H9 (cell line): ENCODE measurements at places on chromosomes 3 and 15.

DNA sequence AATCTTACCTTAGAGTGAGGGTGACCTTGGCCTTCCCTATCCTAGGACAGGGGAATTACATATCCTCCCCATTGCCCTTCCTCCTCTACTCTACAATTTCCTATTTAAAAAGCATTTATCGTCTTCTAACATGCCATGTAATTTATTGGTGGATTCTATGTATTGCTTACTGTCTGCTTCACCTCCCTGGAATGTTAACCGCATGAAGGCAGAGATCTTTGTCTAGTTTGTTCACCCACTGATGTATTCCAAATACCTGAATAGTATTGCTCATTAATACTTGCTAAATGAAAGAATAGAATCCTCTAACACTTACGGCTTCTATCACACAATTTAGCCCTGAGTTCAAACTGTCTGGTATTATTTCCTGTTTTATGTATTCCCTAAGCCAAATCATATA, 68.6 kb downstream of the PPARG start:
- H3K4me1 ChIP-seq, result no peaks in the 10 kb centered on the region
- H3K27me3 ChIP-seq, result no peaks in the 10 kb centered on the region
- no peaks in the 10 kb centered on the region for H3K36me3 ChIP-seq
- no peak overlapping the region for H3K4me3 ChIP-seq
- no peak for DNase-seq

DNA sequence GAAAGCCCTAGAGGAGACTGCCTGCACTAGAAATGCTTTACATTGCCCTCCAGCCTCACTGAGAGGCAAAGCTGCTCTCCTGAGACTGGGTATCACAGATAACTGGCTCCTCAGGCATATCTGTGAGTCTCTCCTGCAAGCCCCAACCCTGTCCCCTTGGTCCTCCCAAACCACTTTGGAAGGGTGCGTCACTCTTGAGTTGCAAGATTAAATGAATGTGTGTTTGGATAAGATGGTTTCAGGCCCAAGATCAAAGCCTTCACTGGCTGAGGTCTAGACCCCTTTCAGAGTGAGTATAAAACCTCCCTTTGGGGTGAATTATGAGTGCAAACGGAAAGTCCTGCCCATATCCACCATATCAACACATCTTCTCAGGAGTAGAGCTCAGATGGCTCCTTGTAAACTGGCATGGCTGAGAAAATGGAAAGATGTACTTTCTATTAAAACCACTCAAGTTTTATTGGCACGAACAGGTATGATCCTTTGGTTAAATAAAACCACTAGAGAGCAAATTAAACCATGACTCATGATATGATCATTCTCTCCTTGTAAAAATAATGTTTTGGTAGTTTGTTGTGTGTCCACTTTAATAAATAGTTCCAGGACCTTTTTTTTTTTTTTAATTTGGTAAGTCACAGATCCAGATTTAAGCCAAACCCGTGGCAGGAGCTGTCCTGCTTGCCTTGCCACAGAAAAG, 164.0 kb downstream of the CHST2 start:
- no peak overlapping the region for H3K27ac ChIP-seq
- no peak overlapping the region for H3K4me3 ChIP-seq
- no peaks in the 10 kb centered on the region for H3K36me3 ChIP-seq

- H3K4me3 ChIP-seq, result no peak overlapping the region
- peaks cover 4% of the 10 kb centered on the region; the same call in 1 of the 2 replicates for H3K4me1 ChIP-seq
- no peaks in the 10 kb centered on the region; the same call in 1 of the 2 replicates for H3K27me3 ChIP-seq
- DNase-seq, result no peak
These were observed 48.2 kb downstream of the WWTR1 start for GRCh38 chr3:149609595-149609994.

DNA sequence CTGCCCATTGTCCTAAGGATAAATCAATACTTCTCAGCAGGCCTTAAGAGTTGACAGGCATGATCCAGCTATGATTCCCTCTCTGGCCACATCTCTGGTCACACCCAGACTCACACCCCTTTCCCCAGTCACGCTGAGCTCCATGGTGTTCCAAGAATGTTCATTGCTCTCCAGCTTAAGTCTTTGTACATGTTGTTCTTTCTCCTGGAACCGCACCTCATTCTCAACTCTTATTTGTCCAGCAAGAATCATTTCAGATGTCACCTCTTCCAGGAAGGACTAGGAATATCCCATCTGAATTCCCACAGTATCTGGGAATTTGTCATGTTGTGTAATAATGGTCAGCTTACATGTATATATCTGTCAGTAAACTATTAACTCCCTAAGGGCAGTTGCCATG, 118.3 kb upstream of the GALNT15 start:
- no peaks in the 10 kb centered on the region for H3K4me1 ChIP-seq
- H3K4me3 ChIP-seq, result no peak overlapping the region

GRCh38 chr15:85500060-85500708, 119.8 kb downstream of the AKAP13 start:
- no peaks in the 10 kb centered on the region for H3K36me3 ChIP-seq
- H3K27me3 ChIP-seq, result no peaks in the 10 kb centered on the region
- H3K4me3 ChIP-seq, result no peak overlapping the region

DNA sequence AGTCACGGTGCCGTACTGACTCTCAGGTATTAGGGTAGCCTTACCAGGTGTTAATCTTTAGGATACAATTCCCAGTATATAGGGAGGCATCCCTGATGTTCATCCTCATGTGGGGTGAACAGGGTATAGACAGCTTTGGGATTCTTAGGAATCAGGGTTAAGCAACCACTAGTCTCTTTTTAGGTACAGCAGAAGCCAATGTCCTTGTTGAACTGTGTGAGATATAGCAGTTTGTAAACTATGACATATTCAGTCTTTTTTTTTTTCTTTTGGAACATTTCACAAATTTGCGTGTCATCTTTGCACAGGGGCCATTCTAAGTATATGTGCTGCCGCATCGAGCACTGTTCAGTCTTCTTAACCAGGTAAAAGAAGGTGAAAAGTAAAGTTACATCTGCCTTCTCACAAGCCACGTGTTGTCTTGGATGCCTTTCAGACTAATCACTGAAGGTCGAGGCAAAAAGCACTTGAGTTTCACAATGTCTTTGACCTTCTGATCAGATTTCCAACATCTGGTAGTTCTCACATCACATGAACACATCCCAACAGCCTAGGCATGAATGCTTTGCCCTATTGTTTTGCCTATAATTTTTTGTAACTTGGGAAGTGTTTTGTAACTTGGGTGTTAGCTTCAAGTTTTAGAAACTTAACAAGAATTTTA, 17.2 kb downstream of the TSEN2 start:
- peaks cover 75% of the 10 kb centered on the region for H3K36me3 ChIP-seq
- no peaks in the 10 kb centered on the region for H3K4me1 ChIP-seq
- no peak for DNase-seq
- no peak overlapping the region for H3K27ac ChIP-seq
- H3K27me3 ChIP-seq, result no peaks in the 10 kb centered on the region

DNA sequence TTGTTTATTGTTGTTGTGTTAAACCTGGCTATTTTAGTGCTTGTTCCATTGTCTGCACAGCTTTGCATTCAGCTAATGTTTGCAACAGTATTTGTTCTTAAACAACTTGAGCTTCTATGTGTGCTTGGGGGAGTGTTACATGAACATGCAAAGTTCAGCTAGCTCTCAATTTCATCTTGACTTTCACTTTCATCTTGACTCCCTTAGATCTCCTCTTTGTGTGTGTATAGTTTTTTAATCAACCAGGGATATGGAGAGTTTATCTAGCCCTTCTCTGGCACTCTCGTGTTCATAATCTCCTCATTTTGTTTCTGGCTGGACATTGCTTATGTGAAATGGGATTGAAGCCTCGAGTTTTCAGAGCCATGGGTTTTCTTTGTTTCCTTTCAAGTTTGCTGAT, 212.4 kb upstream of the ZBTB20 start:
- H3K27ac ChIP-seq, result no peak overlapping the region
- H3K4me1 ChIP-seq, result no peaks in the 10 kb centered on the region; the same call in 1 of the 2 replicates
- no peaks in the 10 kb centered on the region for H3K36me3 ChIP-seq

DNA sequence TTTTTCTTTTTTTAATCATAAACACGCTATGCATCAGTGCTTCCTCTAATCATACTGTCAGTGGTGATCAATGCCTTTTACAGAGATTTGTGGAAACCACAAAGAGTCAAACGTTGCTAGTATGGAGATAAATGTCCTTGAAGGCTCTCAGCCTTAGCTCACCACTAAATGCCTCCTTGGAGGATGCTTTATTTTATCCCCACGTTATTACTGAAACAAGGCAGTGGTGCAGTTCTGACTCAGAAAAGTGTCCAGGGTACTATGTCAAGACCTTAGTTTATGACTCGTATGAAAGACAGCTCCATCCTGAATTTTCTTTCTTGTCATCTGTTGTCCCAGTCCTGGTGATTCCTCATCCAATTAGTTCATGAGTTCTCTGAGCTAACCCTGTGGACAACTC, 1146.7 kb downstream of the IGSF11 start:
- no peaks in the 10 kb centered on the region for H3K27me3 ChIP-seq
- no peaks in the 10 kb centered on the region for H3K36me3 ChIP-seq

- no peak overlapping the region for H3K27ac ChIP-seq
- no peak for DNase-seq
- H3K27me3 ChIP-seq, result no peaks in the 10 kb centered on the region
These were observed 30.8 kb downstream of the TPRG1 start for GRCh38 chr3:189202583-189202982.

DNA sequence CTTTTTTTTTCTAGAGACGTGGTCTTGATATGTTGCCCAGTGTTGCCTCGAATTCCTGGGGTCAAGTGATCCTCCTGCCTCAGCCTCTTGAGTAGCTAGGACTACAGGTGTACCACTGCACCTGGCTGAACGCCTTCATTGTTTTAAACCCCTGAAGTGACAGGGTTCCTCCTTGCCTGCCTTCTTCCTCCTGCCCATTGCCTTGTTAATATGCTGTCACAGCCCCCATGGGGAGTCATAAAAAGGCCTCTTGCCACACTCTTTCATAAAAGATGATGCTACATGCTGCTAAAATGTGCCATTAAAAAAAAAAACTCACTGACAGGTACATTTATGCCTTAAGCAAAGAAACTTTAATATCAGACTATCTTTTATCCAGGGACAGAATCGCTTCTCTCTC, 116.8 kb upstream of the SKOR1 start:
- no peaks in the 10 kb centered on the region for H3K27me3 ChIP-seq
- no peaks in the 10 kb centered on the region; the same call in 1 of the 2 replicates for H3K36me3 ChIP-seq
- no peak overlapping the region for H3K27ac ChIP-seq
- peaks cover 2% of the 10 kb centered on the region; the same call in 1 of the 2 replicates for H3K4me1 ChIP-seq
